ENCODE measurements at places on chromosomes 7 and 10. TPM values are rescaled to one million over a fixed set of nuclear protein-coding genes. Genes with fewer than 3 reads are reported as not detected.

The FAM25G gene
- not detected for total RNA-seq

The PPP1R3C gene
- total RNA-seq: 5.5 TPM

The PLCE1 gene
- total RNA-seq: 1.8 TPM

GRCh38 chr10:52906046-52906445 is 133.5 kb upstream of the MBL2 start:
- no peak for DNase-seq
- peak overlapping the region; percentile 1 for H3K27ac ChIP-seq
- H3K4me1 ChIP-seq: peaks cover 11% of the 10 kb centered on the region
- no peaks in the 10 kb centered on the region for H3K27me3 ChIP-seq

- H3K4me3 ChIP-seq: peak overlapping the region; percentile 34
- DNase-seq: no peak
- no peaks in the 10 kb centered on the region for H3K36me3 ChIP-seq
Measured at GRCh38 chr10:129962872-129963640, 1.0 kb downstream of the EBF3 start.

- H3K27me3 ChIP-seq: no peaks in the 10 kb centered on the region
- DNase-seq: no peak
- peak overlapping the region; percentile 92 for H3K4me3 ChIP-seq
- peaks cover 22% of the 10 kb centered on the region for H3K36me3 ChIP-seq
Measured at GRCh38 chr7:141014125-141014523, 628 bp downstream of the MRPS33 start.

DNA sequence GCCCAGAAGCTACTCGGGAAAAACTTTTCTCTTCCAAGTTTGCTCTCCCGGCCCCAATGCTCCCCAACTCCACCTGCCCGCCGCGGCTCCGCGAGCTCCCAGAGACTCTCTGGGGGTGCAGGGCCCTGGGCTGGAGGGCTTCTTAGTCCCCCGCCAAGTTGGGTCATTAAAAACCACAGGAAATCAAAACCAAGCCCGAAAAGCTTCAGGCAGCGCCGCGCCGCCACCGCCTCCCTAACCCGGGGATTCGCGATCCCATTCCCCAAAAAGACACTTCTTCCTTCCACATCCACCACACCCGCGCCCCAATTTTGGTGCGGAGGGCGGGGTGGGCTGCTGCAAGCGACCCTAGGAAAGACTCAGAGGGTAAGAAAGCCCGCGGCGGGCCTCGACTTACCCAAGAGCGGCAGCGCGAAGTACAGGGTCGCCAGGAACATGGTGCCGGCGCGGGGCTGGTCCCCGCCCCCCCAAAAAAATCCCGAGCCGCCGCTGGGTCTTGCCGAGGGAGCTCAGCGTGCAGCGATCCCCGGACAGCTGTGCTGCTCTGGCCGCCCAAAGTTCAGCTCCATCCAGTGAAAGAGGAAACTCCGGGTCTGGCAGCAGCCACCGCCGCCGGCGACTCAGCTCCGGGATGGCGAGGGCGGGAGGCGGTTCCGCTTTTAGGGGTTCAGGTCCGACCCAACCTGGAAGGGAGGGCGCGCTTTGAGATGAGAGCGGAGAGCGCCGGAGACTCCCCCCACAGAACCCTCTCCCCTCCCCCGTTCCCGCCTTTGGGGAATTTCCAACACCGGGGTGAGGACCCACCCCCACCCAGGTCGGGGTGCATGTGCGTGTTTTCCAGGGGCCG is 1.2 kb downstream of the GFRA1 start:
- DNase-seq: no peak
- peaks cover 14% of the 10 kb centered on the region for H3K4me1 ChIP-seq
- peaks cover 37% of the 10 kb centered on the region for H3K27me3 ChIP-seq
- peak overlapping the region; percentile 36 for H3K4me3 ChIP-seq
- H3K27ac ChIP-seq: no peak overlapping the region

The DYNC1I1 gene
- 0.73 TPM for total RNA-seq
